ENCODE measurements at places on chromosomes 16 and 17.

- DNase-seq = no peak
Measured at GRCh38 chr17:55763856-55764255, 13.0 kb downstream of the PCTP start.

DNA sequence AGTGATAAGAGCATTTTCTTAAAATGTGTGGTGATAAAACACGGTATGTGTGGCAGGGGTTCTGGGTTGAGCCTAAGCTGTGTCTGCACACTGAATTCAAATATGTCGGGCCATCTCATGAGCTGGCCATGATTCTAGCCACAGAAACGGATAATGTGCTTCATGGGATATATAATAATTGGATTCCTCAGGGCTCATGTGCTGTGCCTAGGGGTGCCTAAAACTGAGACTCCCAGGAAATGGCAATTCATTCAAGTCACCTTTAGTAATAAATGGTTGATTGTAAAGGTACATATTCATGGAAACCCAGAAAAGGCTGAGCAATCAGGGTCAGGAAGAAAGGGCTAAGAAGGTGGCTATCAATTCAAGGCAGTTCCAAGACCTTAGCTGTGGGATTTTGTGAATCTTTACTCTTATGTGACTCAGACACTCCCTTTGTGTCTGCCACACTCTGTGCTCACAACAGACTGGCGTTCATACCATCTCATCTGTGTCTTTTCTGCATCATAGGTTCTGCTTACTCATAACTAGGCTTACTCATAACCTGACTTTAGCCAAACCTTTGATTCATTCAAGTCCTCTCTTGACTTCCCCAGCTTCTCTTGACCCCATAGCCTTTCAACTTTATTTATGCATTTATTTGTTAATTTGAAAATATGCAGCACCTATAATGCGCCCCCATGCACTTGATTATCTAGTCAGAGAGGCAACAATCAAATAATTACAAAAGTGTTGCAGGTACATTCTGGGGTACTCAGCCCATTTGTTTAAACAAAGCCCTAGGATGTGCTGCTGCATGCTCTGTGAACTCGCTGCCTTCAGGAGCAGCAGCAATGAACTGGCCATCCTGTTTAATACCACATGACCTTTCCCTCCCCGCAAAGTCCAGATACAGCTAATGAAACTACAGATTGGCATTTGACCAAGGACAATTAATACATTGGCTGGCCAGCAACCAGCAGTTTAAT lies 28.4 kb upstream of the MED13 start:
- DNase-seq = no peak

GRCh38 chr17:76036497-76037261 lies 9.6 kb upstream of the EVPL start:
- DNase-seq = no peak

GRCh38 chr17:73616120-73616872 lies 27.9 kb downstream of the SDK2 start:
- DNase-seq = no peak

- no peak for DNase-seq
Measured at GRCh38 chr17:64355536-64356303, 34.9 kb downstream of the PECAM1 start.

DNA sequence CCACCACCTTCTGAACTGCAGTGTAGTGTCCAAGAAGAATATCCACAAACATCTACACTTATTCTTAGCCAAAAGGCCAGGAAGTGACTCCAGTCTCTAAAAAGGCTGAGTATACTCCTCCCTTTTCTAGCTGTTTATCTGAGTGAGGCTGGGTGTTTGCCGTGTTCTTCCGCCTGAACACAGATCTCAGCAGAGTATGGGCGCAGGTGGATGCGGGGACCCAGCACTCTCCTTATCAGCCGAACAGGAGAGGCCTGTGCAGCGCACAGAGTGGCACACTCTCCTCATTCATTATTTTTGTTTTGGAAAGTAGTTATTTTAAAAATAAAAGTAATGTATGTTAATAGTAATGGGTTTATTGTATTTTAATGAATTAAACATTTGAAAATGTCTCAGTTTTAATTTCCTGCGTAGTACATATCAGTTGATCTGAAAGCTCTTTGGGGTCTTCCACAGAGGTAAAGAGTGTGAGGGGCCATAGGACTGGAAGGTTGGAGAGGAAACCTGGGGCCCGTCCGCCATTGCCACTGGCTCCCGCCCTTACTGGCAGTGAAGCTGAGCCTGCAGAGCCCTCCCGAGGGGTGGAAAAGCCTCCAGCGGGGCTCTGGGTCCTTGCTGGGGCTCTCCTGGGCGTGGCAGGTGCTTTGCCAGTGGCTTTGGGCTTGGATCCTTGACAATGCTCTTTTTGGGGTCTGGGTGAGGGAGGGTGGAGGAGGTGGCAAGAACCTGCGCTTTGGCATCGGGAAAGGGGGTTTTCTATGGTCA lies 53.8 kb downstream of the PDPK1 start:
- DNase-seq = no peak

GRCh38 chr17:12992676-12993075 lies 25.2 kb downstream of the ELAC2 start:
- DNase-seq = no peak

GRCh38 chr16:1713331-1713730 lies 7.3 kb downstream of the MAPK8IP3 start:
- no peak for DNase-seq

DNA sequence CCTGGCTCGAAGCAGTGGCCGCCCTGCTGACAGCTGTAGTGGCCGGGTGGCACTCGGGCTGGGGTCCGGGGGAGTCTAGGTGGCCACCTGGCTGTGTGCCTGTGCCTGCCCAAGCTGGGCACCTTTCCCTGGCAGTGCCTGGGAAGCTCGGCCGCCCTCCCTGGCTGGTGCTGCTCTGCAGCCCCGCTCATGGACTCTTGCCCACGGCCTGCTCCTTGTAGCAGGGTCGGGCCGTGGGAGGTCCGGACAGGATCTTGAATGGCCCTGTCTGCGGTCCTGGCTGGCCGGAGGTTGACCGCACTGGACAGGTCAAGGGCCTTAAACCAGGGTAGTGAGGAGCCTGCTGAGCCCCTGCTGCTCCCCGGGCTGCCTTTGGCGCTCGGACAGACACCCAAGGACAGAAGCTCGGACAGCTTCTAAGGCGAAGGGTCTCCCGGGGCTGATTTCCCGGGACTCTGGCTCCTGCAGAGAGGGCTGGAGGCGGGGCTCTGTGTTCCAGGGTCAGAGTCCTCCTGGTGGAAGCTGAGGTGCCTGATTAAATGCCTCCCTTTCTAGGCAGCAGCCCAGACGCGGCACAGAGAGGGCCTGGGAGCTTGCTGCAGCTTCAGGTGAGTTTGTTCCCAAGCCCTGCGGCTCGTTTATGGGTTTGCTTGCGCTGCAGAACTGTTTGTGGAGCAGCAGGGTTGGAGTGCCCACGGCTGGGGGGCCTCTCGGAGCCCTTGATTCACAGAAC lies 6.0 kb downstream of the CAPN15 start:
- DNase-seq = no peak

- peak; percentile 53 for DNase-seq
Measured at GRCh38 chr17:58084317-58084981, 1.2 kb downstream of the DYNLL2 start.
